CD14-positive monocyte (primary cell): ENCODE measurements at places on chromosomes 16 and 17.

DNA sequence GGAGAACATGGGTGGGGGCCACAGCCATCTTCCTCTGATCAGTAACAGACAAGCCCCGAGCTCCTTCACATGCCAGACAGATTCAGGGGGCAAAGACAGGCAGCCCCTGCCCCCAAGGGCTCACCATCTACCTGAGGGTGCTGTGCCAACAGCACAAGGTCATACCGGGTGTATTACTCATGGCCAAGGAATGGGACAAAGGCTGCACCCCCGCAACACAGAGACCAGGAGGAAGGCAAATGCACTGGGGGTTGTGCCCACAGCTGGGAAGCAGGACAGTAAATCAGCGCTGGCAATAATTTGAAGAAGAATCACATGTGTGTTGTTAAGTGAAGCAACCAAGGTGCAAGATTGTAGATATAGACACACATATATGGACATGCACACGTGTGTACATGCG is 137.1 kb downstream of the C16orf95 start:
- no peak for DNase-seq

- no peak for DNase-seq
These were observed 5.5 kb upstream of the CALB2 start for GRCh38 chr16:71352963-71353460.

GRCh38 chr16:86984991-86985647 is 332.1 kb downstream of the C16orf95 start:
- no peak for DNase-seq

DNA sequence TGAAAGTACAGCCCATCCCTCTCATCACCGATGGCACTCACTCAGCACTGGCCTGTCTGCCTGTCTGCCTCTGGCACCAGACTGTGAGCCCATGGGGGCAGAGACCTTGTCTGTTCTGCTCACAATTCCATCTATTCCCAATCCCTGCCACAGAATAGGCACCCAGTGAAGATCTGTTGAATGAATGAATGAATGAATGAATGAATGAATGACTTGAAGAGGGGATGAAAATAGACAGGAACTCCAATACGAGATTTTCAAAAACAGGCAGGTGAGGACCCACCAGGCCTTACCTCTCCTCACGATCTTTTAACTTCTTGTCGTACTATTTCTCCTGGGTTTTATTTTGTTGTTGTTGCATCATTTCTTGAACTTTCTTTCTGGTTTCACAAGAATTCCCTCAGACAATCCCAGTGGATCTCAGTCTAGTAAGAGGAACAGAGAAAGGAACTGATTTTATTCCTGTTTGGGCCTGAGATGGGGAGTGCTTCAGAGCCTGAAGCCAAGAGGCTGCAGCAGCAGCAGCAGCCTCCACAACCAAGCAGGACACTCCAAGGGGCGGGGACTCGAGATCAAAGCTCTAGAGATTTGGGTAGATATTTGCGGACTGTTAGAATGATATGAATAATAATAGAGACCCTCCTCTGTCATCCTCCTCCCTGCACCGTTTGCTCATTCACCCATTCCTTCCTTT is 17.7 kb downstream of the KRT9 start:
- DNase-seq = no peak

GRCh38 chr16:82456683-82457082 is 170.1 kb upstream of the CDH13 start:
- DNase-seq = peak; percentile 11
